Stimulated activated CD8-positive, alpha-beta memory T cell treated with anti-CD3 and anti-CD28 coated beads, Interleukin-4, amount 100 ng/mL, for 1 hour (primary cell): ENCODE measurements at places on chromosomes 6 and 20.

DNA sequence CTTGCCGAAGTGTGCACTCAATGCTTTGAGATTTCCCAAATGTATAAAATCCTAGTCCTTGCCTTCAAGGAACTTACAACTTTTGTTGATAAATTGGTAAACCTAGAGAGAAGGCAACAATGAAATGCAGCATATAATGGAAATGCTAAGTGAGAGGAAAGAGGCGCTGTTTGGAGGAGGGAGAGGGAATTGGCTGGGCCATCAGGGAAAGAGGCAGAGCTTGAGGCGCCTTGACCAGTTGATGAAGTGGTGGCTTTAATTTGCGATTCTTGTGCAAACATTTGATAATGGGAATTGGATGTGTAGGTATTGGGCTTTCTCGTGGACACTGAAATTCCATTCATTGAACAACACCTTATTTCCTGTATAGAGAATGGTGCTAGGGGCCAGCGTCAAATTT is 1.9 kb upstream of the CDYL start:
- DNase-seq = no peak

DNA sequence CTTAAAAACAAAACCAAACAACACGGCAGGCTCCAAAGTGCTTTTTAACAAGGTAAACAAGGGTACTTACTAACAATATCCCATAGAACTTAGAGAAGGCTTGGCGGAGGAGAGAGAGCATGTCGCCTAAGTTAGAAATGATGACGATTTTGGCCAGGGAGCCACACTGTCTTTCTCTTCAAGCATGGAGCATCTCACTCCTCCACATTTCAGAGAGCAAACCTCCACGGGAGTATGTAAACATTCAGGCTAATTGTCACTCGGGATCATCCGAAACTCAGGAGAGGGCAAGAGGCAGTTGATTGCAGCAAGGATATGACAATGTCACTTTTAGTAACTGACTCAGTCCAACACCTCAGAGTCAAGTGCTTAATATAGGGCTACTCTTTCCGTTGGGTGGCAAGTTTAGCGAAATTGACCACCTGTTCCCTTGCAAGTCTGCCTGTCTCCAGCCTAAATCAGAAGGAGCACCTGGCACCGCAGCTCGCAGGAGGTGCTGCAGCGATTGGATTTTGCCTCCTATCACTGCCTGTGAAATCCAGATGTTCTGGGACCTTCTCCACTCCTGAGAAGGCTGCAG is 65.8 kb upstream of the RPS6KA2 start:
- DNase-seq = no peak

GRCh38 chr6:158048589-158048988 is 66.9 kb downstream of the SYNJ2 start:
- no peak for DNase-seq

DNA sequence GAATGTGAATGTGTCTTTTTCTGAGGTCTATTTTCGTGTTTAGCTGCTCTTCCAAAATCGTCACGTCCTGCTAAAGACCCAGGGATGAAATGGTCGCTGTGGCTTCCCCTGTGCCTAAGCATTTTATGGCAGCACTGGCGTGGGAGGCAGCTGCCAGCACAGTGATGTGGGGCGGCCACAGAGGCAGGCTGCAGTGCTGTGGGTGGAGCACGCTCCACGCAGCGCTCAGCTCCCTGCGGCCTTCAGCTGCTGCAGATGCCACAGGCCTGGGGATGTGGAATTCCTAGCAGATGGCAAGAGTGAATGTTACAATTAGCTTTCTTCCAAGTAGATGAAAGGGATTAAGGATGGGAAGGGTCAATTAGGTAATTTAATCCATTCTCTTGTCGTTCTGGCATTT is 242.6 kb downstream of the SMOC2 start:
- DNase-seq = no peak

- DNase-seq = no peak
Observed at GRCh38 chr6:5457041-5457440, 195.7 kb downstream of the FARS2 start.

GRCh38 chr6:105038259-105038658 is 81.4 kb downstream of the LIN28B start:
- no peak for DNase-seq

- no peak for DNase-seq
Observed at GRCh38 chr6:149984773-149985172, 21.0 kb downstream of the ULBP1 start.

- DNase-seq = no peak
Observed at GRCh38 chr20:19141998-19142397, 70.4 kb upstream of the SLC24A3 start.

- DNase-seq = no peak
Observed at GRCh38 chr20:57249073-57249472, 17.4 kb downstream of the BMP7 start.

DNA sequence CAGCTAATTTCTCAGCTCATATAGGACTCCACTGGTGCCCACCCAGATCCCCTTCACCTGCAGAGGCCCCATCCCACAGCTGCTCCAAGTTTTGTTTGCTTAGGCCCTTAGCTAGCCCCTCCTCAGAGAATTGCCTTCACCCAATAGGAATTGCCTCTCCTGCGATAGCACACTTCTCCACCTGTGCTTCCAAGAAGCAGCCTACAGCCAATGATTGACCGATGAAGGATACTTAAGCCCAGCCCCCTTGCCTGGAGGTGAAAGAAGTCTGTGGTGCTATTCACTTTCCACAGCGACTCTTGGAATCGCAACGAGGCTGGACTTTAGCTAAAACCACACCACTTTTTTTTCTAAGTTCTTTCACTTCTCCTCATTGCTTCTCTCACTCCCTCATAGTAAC is 353.2 kb upstream of the BTBD3 start:
- DNase-seq = no peak

GRCh38 chr6:104954190-104954797 is 2.6 kb upstream of the LIN28B start:
- DNase-seq = no peak

- no peak for DNase-seq
Observed at GRCh38 chr6:32952817-32953739, at the start of gene HLA-DMA. HLA-DMA (minus strand) TSS chr6:32953097; CDS start chr6:32953036, 61 bp downstream.
